ENCODE measurements at places on chromosomes 7 and 10.

- DNase-seq: no peak
Observed at GRCh38 chr10:126723226-126723625, 52.7 kb upstream of the C10orf90 start.

DNA sequence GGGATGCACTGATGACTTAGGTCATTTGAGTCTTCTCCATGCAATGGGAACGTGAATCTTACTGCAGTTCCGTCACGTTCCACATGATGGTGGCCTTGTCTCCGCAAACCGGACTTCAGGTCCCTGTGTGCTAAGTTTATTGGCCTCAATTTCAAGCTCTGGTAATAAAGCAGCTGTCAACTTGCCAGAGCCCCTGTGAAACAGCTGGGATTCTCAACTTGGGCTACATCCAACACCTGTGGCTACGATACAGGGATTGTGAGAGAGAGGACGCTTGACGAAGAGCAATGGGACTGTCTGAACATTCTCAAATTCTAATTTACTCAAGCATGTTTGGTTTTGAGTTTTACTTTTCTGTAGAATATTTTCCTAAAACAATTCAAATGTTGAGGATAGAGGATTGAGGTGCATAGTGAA lies 174.2 kb downstream of the PTN start:
- no peak for DNase-seq

- no peak for DNase-seq
Observed at GRCh38 chr10:4720463-4720862, 105.5 kb upstream of the AKR1E2 start.

GRCh38 chr7:3430588-3430987 lies 129.5 kb downstream of the SDK1 start:
- DNase-seq: no peak

- peak; percentile 25 for DNase-seq
Observed at GRCh38 chr7:30323006-30323355, 38.6 kb downstream of the ZNRF2 start.

DNA sequence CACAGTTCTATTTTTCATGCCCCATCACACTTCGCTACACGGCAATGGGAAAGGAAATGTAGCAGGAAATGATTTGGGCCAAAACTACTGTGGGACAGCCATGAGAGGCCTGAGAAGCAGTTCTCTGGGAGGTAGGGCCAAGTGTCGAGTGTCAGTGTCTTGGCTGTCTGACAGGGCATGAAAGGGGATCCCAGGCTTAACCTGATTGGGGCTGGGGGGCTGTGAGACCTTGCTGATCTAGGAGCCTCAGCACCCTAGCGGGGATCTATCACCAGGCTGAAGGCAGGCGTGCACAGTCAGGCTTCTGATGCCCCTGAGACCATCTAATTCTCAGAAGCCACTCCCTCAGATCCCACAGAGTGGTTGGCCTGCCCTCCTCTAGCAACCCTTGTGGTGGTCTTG lies 58.2 kb upstream of the SLC25A13 start:
- DNase-seq: no peak

DNA sequence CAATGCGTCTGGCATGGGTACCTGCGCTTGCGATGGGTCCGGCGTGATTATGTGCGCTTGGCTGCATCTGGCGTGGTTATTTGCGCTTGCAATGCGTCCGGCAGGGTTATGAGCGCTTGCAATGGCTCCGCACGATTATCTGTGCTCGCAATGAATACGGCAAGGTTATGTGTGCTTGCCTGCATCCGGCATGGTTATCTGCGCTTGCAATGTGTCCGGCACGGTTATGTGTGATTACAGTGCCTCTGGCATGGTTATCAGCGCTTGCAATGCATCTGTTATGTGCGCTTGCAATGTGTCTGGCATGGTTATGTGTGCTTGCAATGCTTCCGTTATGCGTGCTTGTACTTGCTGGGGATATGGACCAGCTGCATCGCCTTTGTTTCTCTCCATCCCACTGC lies 37.7 kb downstream of the RBAK start:
- no peak for DNase-seq

- no peak for DNase-seq
Observed at GRCh38 chr7:129370812-129371211, 63.4 kb upstream of the STRIP2 start.

- no peak for DNase-seq
Observed at GRCh38 chr10:95504246-95504691, 56.9 kb downstream of the SORBS1 start.

DNA sequence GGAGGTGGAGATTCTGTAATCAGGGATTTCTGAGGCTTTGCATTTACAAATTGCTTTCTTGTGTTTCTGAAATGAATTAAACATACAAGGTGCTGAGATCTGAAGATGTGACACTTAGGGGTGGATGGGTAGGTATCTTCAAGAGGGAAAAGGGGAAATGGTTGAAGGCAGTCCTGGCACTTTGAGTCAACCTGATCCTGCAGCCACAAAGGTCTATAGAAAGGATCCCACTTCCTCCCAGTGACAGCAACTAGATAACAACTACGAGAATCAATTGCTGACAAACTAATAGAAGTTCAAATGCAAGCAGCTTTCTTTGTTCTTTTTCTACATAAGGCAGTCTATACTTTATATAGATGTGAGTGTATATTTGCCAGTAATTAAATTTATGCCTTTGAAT lies 553.3 kb downstream of the MDFIC start:
- no peak for DNase-seq

GRCh38 chr7:114786455-114786854 lies 135.4 kb upstream of the MDFIC start:
- DNase-seq: no peak

DNA sequence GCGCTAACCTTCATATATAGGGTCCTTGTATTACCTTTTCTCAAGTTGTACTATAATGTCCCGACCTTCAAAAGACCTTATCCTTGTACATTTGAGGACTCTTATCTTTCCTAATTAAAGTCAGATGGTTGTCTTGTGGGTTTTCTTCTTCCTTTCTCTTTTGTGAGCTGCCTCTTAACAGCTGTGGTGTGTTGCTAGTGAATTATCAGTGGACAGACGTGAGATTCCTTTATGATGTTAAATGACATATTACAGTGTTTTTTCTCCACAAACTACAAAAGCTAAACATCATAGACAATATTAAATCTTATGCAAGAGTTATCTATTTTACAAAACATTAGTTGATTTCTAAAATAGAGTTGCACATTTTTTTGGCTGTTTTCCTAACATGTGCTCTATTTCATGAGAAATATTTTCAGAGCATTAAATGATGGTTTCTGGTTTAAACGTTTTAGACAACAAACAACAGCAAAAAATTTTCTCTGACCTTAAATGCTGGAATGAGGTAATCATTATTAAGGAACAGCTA lies 272.2 kb upstream of the NPVF start:
- DNase-seq: no peak

- no peak for DNase-seq
Observed at GRCh38 chr7:25752967-25753791, 398.8 kb upstream of the NFE2L3 start.

- no peak for DNase-seq
Observed at GRCh38 chr10:125134483-125134848, 25.9 kb downstream of the CTBP2 start.

GRCh38 chr10:34760606-34761005 lies 54.5 kb downstream of the PARD3 start:
- DNase-seq: no peak

DNA sequence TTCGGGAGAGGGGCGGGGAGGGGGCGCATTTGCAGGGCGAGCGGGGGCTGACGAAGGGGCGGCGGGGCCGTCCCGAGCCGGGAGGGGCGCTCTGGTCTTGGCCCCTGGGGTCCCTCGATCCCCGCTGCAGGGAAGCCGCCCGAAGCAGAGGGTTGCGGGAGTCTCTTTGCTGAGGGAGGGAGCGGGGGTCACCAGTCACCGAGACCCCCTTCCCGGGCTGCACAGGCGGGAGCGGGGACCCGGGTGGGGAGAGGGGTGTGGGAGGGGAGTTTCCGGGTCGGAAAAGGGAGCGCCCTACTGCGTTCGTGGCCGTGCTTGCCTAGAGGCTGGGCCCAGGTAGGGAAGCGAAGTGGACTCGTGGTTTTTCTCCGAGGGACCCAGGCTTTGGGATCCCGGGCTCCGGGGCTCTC lies 422 bp downstream of the AP1S1 start:
- no peak for DNase-seq

- DNase-seq: no peak
Observed at GRCh38 chr10:81116201-81116600, 578.5 kb downstream of the SH2D4B start.

- no peak for DNase-seq
Observed at GRCh38 chr10:120400601-120401000, 56.4 kb upstream of the PLPP4 start.

GRCh38 chr10:88073682-88074081 lies 210.3 kb downstream of the PTEN start:
- DNase-seq: no peak

DNA sequence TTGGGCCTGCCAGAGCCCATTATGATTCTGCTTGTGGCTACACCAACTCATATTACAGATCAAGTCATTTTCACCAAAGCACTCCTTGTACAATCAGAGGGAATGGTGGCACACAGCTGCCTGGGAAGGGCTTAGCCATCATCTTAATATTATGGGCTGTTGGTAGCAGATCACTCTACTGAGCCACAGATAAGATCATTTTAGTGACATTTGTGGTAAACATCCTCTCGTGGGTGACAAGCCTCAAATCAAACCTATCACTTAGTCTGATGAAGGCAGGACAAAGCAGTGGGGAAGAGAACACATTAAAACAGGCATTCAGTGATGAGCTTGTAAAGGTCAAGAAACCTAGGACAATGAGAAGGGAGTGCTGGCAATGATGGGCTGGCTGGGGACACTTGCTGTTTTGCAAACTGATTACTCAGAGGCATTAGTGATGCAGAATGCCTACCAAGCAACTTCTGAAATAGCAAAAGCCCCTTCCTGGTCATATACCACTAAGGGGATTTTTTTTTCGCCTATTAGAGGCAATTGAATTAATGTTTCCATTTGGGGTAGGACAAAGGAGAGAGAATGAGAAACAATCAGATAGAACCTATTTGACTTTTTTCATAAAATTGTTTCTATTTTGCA lies 137.5 kb upstream of the WDR11 start:
- DNase-seq: no peak

DNA sequence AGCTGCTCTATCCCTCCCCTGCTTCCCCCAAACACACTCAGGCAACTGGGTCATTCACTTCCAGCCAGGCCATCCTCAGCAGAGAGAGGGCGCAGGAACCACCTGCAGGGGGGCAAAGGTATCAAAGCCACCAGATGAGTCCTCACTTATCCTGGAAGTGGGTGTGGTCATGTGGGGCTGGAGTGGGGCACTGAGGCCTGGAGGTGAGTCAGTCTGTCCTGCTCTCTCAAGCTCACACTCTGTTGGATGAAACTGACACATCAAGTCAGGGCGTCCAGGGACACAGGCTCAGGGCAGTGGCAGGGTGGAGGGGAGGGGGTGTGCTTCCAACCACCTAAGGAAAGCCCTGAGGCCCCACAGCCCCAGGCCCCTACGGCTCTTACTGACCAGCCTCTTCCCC lies 8.0 kb upstream of the ELFN1 start:
- DNase-seq: no peak

- DNase-seq: no peak
Observed at GRCh38 chr10:76124280-76124679, 692.9 kb downstream of the LRMDA start.

- DNase-seq: no peak
Observed at GRCh38 chr7:141586878-141587277, 35.7 kb downstream of the AGK start.

GRCh38 chr10:122780391-122780790 lies 65.3 kb downstream of the CUZD1 start:
- DNase-seq: no peak

DNA sequence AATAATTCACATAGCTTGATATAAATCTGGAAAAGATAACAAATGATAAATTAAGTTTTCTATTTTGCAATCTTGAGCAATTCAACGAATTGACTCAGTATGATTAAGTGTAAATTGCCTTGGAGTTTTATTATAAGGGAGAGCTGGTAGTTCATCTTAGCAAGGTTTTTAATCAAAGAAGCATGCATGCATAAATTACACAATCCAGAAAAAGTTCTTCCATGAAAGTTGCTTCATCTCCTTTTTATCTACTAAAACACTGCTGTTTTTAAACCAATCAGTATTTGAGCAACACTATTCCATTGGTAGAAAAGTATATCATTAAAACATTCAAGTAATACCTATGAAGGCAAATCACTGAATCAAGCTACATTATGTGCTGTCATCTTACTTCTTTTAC lies 47.6 kb downstream of the POT1 start:
- DNase-seq: no peak

GRCh38 chr7:78014401-78014800 lies 215.8 kb downstream of the PHTF2 start:
- no peak for DNase-seq

- peak; percentile 79 for DNase-seq
Observed at GRCh38 chr10:103193107-103193819, at the start of gene NT5C2. TSS of gene NT5C2 (minus strand) at chr10:103193272. CDS start at chr10:103174958, 18,314 bp downstream.

DNA sequence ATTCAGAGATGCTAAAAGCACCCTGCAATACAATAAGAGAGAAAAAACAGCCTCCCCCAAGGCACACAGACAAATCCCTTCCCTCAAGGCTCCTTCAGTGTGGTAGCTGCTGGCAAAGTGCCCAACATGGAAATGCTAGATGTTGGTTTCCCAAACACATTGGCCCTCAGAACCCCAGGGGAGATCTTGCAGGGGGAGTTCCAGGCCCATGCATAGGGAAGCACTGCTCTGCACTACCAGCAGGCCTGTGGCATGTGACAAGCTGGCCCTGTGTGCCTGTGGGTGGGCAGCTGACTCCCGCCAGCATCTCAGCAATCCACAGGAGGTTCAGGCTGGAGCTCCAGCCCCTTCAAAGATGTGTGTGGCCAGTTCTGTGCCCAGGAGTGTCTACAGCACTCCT lies 16.8 kb upstream of the CSGALNACT2 start:
- DNase-seq: no peak

GRCh38 chr10:421170-421569 lies 268.3 kb downstream of the DIP2C start:
- no peak for DNase-seq

- no peak for DNase-seq
Observed at GRCh38 chr7:45105588-45106188, 5.8 kb downstream of the TBRG4 start.

DNA sequence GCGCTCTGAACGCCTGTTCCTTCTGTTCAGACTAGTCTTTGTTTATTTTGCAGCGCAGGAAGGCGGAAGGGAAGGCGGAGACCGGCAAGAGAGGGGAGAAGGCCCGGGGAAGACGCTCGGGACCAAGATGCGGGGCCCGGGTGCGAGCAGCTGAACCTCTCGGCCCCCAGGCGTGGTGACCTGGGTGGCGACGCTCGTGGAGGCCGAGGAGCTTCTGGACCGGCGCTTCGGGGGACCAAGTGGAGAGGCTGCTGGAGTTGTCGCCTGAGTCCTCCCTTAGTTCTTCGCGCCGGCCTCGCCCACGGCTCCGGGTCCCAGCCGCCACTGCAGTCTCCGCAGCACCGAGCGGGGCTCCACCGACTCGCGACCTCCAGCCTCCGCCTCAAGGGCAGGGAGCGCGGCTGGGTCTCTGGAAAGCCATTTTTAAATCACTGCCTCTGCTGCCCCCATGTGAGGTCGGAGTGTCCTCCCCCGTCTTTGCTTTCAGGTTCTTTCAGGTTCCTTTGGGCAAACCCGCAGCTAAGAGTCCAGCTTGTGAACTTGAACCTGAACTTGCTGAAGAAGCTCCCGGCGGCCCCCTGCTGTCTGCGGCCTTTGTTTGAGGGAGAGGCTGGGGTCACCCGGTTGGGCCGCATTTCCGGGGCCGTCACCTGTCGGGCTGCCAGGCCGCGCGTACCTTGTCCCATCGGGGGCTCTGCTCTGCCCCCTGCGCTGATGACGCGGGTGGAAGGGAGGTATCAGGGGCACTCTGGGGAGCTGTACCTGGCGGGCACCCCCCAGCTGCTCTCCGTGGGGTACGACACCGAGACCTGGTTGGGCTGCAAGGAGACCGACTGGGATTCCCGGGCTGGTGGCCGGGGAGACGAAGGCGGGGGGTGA lies 136.0 kb downstream of the KIF20B start:
- peak; percentile 54 for DNase-seq

GRCh38 chr10:112446055-112446854 lies 459 bp downstream of the ZDHHC6 start:
- no peak for DNase-seq

Measured in stimulated activated naive CD8-positive, alpha-beta T cell treated with anti-CD3 and anti-CD28 coated beads, Interleukin-15, amount 100 ng/mL, for 72 hours (primary cell).